ENCODE measurements at places on chromosomes 2 and 18. TPM values are rescaled to one million over a fixed set of nuclear protein-coding genes. Genes with fewer than 3 reads are reported as not detected.
A peak's percentile ranks its signal among the peaks of the same experiment; 100 is the strongest.

DNA sequence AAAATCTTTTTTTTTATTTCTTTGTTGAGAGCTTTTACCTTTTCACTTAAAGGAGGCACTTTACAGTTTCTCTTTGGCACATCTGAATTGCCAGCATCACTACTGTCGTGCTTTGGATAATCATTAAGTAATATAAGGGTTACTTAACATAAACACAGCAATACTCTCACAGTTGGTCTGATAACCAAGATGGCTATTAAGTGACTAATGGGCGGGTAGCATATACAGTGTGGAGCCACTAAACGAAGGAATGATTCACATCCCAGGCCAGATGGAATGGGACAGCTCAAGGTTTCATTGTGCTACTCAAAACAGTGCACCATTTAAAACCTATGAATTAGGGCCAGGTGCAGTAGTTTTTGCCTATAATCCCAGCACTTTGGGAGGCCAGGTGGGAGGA is 28.1 kb downstream of the USP37 start:
- DNase-seq, result no peak

DNA sequence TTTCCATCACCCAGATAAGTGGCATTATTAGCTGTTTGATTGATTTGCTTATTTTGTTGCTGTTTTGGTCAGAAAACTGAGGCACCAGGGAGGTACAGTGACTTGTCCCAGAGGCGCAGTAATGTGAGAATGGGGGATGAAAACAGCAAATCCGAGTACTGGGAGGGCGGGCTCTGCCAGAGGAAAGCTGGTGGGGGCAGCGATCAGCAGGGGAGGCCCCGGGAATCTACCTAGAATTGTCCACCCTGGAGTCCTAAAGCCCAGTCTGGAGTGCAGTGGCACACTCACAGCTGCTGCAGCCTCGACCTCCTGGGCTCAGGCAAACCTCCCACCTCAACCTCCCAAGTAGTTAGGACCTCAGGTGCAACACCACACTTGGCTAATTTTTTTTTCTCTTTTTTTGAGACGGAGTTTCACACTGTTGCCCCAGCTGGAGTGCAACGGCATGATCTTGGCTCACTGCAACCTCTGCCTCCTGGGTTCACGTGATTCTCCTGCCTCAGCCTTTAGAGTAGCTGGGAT is 17.0 kb upstream of the PTMA start:
- no peak for DNase-seq

- peak; percentile 63 for DNase-seq
Observed at GRCh38 chr2:218733171-218734021, 22.8 kb downstream of the TTLL4 start.

DNA sequence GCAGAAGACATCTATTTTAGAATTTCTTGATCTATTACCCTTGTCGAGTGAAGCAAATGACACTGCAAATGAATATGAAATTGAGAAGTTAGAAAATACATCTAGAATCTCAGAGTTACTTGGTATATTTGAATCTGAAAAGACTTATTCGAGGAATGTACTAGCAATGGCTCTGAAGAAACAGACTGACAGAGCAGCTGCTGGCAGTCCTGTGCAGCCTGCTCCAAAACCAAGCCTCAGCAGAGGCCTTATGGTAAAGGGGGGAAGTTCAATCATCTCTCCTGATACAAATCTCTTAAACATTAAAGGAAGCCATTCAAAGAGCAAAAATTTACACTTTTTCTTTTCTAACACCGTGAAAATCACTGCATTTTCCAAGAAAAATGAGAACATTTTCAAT is 370.4 kb downstream of the XIRP2 start:
- DNase-seq, result no peak

DNA sequence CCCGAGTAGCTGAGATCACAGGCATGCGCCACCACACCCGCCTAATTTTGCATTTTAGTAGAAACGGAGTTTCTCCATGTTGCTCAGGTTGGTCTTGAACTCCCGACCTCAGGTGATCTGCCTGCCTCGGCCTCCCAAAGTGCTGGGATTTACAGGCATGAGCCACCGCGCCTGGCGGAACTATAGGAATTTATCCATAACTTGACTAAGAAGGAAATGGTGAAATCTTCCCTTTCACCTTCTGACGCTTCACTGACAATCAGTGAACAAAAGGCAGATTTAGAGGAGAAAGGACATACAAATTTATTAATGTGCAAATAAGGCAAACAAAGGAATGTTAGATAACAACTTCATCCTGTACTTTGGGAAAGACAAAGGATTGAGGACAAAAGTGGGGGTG is 15.4 kb upstream of the GULP1 start:
- DNase-seq, result no peak

GRCh38 chr2:16389611-16390010 is 276.0 kb downstream of the CYRIA start:
- DNase-seq, result no peak

GRCh38 chr18:12779456-12779855 is 76.6 kb downstream of the PSMG2 start:
- no peak for DNase-seq

ABCG8 gene
- total RNA-seq, result not detected

GRCh38 chr2:28084564-28084963 is 194.0 kb downstream of the BABAM2 start:
- DNase-seq, result no peak

ATP6V1C2 gene
- total RNA-seq, result not detected

- no peak for DNase-seq
Observed at GRCh38 chr2:239880396-239880795, 144.7 kb downstream of the NDUFA10 start.

GRCh38 chr2:219803294-219803693 is 175.9 kb downstream of the SLC4A3 start:
- DNase-seq, result no peak

GRCh38 chr2:17813010-17813741 is 3.1 kb upstream of the MSGN1 start:
- DNase-seq, result no peak

GALNT13 gene
- total RNA-seq, result not detected

- DNase-seq, result no peak
Observed at GRCh38 chr2:128219891-128220290, 98.8 kb downstream of the HS6ST1 start.

VIL1 gene
- total RNA-seq, result not detected

DNA sequence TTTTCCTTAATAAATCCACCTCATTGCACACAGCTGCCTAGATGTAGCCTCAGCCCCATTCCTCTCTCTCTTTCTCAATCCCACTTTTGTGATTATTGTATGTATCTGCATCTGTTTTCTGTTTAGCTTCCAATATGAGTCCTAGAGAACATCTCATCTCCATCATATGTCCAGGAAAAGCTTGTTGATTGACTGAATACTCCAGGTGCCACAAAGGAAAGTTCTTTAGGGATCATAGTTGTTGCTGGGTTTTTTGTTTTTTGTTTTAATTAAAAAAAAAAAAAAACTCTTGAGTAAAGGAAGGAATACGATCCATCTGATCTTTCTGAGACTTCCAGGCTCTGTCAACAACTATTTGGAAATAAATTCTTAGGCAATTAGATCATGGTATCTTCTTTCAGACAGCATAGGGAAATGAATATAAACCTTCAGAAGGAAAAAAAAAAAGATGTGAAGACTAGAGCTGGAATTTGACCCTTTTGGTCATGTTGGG is 42.5 kb downstream of the KIAA2012 start:
- no peak for DNase-seq

DNA sequence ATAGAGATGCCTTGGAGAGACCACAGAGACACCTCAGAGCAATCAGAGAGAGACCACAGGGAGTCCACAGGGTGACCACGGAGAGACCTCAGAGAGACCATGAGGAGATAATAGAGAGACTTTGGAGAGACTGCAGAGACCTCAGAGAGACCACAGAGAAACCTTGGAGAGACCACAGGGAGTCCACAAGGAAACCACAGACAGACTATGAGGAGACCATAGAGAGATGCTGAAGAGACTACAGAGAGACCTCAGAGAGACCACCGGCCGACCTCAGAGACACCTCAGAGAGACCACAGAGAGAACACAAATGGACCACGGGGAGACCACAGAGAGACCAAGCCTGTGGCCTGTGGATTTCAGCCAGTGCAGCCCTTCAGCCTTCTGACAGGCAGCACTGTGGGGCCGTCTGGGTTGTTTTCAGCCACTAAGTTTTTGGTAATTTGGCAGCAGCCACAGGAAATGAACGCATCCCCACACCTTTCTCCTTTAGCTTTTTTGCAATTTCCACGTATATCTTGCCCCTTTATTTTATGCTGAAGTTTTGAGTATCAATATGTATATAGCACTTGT is 11.4 kb upstream of the TMEM18 start:
- DNase-seq, result no peak

OTOS gene
- not detected for total RNA-seq

DNA sequence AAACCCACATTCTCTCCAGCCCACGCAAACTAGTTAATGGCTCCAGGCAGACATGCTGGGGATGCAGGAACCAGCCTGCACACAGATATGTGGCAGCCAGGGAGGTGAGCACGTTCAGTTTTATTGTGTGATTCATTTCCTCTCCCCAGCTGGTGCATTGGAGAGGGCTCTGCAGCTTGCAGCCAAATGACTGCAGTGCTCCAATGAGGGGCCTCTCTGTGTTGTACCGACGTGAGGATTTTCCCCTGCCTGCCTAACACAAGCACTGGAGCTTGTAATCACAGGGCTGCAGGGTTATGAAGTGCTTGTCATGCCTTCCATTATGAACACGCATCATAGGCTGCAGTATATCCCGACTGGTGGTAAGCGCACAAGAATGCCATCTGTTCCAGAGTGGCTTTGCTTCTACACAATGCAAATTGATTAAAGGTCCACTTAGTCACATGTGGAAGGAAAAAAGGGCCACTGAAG is 92.3 kb upstream of the THUMPD2 start:
- no peak for DNase-seq

DNA sequence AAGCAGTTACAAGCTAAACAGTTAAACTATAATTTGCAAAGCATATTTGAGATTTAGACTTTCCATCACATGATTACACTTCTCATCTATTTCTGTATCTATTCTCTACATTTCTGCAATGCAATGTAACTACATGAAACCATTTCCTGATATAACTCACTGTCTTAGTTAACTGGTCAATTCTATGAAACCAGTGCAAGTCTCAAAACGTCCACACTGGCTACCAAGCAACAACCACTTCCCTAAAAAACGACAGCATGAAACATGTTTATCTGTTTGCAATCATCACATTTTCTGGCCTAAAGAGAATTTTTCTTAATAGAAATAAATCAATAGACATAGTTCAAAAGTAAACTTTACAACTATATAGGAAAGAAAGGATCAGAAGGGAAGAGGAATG is 17.4 kb downstream of the FECH start:
- no peak for DNase-seq

GRCh38 chr18:24248359-24248758 is 109.5 kb downstream of the CABYR start:
- no peak for DNase-seq

GRCh38 chr2:225996462-225996828 is 596.9 kb downstream of the NYAP2 start:
- DNase-seq, result no peak

GRCh38 chr2:126778561-126779501 is 119.9 kb upstream of the TEX51 start:
- no peak for DNase-seq

GRCh38 chr18:31840499-31840898 is 79.8 kb upstream of the SLC25A52 start:
- DNase-seq, result no peak

DNA sequence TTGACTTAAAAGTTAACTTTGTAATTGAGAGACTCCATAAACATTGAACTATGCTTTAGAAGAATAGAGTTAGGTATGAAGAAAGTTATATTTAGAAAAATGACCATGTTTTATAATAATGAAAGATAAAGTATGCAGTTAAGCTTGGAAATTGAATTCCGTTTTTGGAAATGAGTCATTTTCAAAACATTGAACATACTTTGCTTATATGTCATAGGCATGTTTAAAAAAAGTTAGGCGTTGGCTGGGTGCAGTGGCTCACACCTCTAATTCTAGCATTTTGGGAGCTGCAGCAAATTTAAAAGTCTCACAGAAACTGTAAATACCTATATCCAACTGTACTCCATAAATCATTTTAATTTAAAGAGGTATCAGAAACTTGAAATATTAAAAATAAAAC is 607.4 kb downstream of the CBLN2 start:
- DNase-seq, result no peak

DNA sequence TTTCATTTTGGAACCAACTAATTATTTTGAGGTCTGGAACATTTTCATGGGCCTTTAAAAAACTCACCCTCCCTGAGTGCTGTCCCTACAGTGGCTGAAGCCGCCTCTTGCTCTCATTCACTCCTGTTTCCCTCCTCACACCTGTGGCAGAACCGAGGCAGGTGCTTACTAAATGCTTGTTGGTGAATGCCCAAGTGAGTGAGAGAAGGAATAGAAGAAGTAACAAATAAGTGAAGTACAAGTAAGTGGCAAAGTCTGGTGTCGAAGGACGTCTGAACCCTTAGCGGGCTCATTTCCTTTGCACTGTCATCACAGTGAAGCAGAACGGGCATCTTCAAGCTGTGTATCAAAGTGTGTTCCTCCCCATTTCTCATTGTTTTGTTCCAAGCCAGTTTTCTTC is 135.2 kb downstream of the RHBDD1 start:
- DNase-seq, result no peak

TNS1 gene
- total RNA-seq, result 0.97 TPM

DNA sequence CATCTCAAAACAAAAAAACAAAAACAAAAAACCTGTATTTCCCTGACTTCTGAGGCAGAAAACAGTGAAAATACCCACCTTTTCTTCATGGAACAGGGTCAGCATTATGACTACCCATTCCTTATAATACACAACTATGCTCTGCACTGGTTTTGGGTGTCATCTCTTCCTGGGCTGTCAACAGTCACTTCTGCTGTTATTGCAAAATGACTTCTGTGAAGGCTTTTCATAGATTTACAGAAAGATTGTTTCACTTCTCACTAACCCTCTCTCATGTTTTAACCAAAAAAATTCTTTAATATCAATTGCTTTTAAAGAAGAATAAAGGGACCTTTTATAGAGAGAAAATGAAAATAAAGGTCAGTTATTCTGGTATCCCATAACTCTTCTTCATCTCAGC is 26.5 kb upstream of the PIK3C3 start:
- no peak for DNase-seq

DNA sequence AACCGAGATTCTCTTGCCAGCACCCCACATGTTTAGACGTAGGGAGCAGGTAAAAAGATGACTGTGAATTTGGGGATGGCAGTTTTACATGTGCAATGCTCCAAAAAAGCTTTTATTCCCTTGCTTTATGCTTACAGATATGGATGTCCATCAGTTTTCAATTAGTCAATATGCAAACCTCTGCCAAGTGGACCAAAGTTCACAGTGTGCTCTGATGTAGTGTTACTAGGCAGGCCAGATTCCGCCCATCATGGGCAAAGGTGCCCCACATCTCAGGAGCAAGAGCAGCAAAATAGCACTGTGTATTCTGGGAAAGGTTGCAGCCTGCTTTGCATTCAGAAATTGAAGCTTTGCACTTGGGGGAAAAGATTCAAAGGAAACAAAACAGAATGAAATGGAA is 329.7 kb upstream of the ZEB2 start:
- no peak for DNase-seq

TXNDC2 gene
- total RNA-seq, result not detected

- DNase-seq, result no peak
Observed at GRCh38 chr2:7788736-7789135, 871.5 kb downstream of the RNF144A start.

- no peak for DNase-seq
Observed at GRCh38 chr18:10391506-10391905, 62.9 kb upstream of the APCDD1 start.

- no peak for DNase-seq
Observed at GRCh38 chr2:114496959-114497358, 54.5 kb downstream of the DPP10 start.

GRCh38 chr2:237227592-237228280 is 142.0 kb downstream of the COPS8 start:
- peak; percentile 54 for DNase-seq

- no peak for DNase-seq
Observed at GRCh38 chr2:240988571-240989271, 9.7 kb upstream of the SNED1 start.

- DNase-seq, result no peak
Observed at GRCh38 chr2:65782996-65783650, 350.7 kb upstream of the SPRED2 start.
